ENCODE measurements at places on chromosomes 3 and 15.

- DNase-seq = no peak
Observed at GRCh38 chr15:88301311-88301710, 44.8 kb upstream of the NTRK3 start.

DNA sequence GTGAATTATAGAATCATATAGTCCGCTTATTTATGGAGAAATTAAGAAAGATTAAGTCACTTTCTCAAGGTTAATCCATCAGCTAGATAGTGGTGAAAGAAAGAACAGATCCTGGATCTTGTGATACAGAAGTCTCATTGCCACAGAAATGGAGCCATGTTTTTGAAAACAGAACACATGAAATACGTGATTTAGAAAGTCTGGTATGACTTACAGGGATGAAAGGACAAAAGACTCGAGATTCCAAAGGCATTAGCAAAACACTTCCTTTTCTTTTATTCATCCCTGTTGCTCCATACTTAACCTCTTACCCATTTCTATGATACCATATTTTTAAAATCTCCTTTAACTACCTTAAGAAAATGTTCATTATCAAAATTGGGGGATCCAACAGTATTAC lies 40.0 kb upstream of the TEX9 start:
- DNase-seq = no peak

GRCh38 chr3:61250784-61251173 lies 473 bp downstream of the FHIT start:
- no peak for DNase-seq

GRCh38 chr15:28961391-28961790 lies 75.6 kb downstream of the APBA2 start:
- DNase-seq = no peak

DNA sequence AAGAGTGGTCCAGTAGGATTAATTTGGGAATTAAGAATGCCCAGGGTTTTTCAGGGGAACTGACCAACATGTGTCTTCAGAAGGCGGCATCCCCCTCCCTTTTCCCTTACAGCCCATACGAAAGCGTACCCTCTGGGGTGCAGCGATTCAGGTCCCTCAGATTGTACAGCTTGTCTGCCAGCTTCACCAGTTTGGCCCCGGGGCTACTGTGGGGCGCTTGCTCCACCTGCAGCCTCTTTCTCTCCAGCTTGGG lies 848 bp downstream of the HDDC3 start:
- no peak for DNase-seq

- no peak for DNase-seq
Observed at GRCh38 chr3:177237206-177237605, 39.9 kb upstream of the TBL1XR1 start.

DNA sequence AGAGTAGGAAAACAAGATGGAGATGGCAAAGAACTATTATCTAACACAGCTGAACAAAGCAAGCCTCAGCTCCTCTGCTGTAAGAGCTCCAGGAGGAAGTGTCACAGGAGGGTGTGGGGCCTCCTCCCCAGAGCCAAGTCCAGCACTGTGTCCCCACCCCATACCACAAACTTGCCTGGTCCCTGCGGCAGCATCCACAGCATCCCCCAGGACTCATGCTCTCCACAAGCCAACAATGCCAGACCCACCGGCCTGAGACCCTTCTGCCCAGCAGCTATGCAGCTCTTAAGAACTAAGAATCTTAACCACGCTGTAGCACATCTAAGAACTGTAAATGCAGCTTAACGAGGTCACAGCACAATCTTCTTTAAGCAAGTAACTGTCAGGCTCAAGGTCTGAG lies 9.1 kb downstream of the RBM15B start:
- DNase-seq = no peak

DNA sequence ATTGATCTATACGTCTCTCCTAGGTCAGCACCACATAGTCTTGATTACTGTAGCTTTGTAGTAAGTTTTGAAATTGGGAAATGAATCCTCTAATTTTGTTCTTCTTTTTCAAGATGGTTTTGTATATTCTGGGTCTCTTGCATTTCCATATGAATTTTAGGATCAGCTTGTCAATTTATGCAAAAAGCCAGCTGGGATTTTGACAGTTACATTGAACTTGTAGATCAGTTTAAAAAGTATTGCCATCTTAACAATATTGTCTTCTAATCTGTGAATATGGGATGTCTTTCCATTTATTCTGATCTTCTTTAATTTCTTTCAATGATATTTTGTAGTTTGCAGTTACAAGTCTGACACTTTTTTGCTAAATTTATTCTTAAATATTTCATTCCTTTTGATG lies 5.6 kb upstream of the PRR23E start:
- DNase-seq = no peak

DNA sequence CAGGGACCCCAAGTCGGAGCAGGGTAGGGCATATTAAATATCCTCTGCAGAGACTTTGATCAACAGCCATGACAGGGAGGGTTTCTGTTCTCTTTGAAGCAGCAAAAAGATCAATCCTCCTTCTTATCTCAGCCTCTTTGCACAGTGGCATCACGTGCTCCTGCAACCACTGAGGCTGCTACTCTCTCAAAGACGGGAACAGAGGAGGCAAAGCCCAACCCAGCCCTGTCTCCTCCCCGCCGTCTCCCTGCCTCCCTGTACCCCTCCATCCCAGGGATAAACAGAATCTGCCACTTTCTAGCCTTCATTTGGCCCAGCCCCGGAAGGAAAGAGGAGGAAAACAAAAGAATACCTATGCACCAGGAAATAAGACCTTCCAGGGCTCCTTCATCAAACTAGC lies 7.5 kb upstream of the TBC1D21 start:
- no peak for DNase-seq

DNA sequence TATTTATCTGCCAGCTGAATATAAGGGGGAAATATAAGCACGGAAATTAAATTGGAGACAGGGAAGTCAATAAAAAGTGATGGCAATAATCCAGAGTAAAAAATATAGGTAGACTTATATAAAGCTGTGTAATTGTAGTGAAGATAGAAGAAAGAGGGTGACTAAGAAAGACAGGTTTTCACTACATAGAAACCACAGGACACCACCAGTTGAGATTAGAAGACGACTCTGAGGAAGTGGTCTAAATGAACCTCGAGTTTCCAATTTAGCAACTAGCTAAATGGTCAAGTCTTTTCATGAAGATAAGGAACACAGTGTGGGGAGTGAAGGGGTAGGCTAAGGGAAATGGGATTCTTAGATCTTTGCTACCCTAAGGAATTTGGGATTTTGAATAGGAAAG lies 188.8 kb upstream of the ARL6 start:
- DNase-seq = no peak

- DNase-seq = no peak
Observed at GRCh38 chr3:13788522-13789424, 91.1 kb downstream of the WNT7A start.

DNA sequence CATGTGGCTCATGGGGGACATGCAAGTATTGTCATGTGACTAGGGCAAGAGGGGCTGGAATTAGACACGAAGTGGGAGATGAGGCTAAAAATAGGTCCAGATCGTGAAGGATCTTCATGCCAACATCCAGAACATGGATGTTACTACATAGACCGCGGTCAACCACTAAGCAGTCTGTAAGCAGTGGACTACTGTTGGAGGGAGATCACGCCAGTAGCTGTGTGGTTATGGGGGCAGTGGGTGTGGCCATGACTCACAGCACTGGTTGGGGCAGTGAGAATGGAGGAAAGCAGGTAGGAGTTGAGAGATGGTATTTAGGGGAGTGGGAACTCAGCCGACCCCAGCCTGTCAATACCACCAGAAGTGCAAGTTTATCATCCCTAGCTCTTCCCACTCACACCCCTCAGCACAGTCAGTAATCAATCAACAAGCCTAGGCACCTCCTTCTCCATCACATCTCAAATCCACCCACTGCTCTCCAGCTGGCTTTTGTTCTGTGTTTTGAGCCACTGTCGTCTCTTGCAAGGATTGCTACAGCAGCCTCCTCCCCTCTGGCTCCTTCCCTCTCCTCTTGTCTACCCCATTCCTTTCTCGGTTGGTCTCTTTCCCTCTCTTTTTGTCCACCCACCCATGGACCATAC lies 107.2 kb upstream of the ABHD17C start:
- no peak for DNase-seq

- no peak for DNase-seq
Observed at GRCh38 chr3:189516039-189516438, 115.2 kb upstream of the TP63 start.

DNA sequence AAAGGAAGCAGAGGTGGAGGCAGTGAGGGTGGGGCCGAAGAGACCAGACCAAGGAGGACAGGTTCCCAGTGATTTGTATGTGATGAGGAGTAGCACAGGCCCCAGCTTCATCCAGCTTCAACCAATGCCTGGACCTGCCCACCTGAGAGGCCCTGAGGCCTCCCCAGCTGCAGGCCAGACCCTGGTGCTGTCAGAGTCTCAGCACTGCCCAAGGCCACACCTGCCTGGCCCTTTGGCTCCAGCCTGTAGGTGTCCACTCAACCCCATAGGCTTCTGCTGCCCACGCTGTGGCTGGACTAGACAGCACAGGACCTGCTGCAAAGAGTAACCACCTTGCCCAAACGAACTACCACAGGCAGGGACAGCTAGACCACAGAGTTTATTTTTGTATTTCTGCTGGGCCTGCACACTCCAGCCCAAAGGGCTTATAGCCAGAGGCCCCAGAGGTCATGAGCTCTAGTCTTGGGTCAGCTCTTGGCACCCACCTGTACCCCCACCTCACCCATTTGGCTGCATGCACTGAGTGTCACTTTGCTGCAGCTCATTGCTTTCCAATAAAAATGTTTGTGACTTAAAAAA lies 81.9 kb upstream of the CDV3 start:
- DNase-seq = no peak

- no peak for DNase-seq
Observed at GRCh38 chr3:66534304-66534845, 33.6 kb upstream of the LRIG1 start.

- DNase-seq = no peak
Observed at GRCh38 chr3:185065059-185065458, 87.8 kb downstream of the C3orf70 start.

DNA sequence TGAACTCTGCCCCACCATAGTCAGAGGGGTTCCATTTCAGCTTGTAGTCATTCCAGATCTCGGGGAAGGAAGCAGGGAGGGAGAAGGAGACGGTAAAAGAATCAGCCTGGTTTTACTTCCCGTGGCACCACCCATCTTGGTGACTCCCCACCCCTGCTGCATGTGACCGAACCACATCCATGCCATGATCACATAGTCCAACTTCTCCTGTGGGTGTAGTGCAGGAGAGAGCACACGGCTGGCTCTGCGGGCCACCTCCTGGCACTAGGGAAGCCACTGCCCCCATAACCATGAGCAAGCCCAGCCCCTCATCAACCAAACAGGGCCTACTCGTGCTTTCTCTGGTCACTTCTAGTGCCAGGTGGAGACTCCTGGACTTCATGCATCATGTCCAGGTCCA lies 3.7 kb downstream of the CHRNA3 start:
- no peak for DNase-seq

DNA sequence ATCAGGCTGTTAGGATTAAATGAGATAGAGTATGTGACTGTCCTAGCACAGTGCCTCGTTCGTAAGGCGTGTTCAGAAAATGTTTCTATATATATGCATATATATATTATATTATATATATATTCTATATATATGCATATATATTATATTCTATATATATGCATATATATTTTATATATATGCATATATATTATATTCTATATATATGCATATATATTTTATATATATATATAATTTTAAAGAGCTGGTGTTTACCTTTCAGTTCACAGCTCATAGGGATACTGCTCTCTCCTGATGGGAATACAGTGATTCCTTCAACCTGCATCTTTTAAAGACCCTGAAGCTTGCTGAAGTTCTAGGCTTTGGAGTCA lies 702 bp downstream of the NDUFB4 start:
- no peak for DNase-seq

DNA sequence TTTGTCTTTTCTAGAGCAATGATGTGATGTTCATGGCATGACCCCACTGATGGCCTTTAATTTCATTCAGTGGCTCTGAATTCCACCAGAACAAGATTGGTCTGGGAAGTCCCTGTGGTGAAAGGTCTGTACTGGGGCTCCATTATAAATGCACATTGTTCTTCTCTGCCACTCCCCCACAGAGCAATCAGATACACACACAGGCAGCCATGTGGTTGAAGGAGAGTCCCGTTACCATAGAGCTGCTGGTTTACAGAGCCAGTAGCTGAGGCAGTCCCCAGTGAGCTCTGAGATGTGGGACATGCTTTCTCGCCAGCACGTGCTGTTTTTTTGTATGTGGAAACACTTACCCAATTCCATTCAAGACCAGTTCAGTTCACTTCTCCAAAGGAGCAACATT lies 172.7 kb upstream of the TRIM42 start:
- DNase-seq = no peak

- DNase-seq = no peak
Observed at GRCh38 chr15:93414576-93415231, 325.7 kb upstream of the RGMA start.

- DNase-seq = no peak
Observed at GRCh38 chr3:80233576-80233975, 465.8 kb upstream of the ROBO1 start.

- no peak for DNase-seq
Observed at GRCh38 chr15:81780966-81781365, 264.9 kb downstream of the MEX3B start.

GRCh38 chr15:65812467-65812866 lies 20.4 kb upstream of the DENND4A start:
- DNase-seq = no peak

DNA sequence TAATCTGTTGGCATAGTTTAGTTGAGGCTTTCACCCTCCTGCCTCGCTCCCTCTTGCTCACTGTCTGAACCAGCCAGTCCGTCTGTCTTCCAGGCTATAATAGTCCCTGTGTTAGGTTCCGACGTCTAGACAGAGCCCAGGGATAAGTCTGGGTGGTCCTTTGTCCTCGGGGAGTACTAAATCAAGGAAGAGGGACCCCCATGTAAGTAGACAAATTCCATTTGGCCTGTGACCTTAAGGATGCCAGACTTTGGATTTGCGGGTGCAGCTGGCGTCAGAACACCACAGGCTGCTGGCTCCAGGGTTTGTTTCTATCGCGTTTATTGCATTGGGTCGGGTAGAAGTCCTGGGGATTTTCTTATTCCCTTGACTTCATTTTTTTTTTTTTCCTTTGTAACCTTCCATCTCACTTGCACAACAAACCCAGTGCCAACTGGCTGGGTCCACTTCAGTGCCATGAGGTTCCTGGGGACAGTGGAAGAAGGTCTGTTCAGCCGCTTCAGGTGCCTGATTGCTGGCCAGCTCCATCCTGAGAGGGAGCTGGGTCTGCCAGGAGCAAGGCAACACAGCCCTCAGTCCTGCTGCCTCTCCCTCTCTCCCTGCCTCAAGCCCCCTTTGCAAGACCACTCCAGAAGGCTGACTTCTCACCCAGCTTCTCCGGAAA lies 95.4 kb upstream of the KLHL25 start:
- no peak for DNase-seq

GRCh38 chr3:81622395-81622794 lies 139.1 kb downstream of the GBE1 start:
- DNase-seq = no peak

DNA sequence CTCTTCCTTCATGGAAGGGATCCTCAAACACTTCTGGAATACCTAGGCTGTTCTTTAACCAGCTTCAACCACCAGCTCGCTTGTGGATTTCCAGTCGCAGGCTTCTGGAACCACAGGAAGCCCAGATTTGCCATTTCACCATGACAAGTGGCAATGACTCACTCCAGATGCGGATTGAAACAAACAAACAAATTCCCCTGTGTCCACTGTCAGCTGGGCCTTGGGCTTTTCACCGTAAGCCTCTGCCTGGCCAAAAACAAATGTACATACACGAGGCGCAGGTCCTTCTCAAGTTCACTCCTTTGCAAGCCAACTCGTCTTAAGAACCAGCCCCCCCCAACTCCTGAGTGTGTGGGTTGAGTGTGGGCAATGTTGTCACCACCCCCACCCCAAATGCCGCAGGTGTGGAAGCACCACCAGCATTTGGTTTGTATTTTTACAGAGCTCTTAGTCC lies 8.8 kb downstream of the BCL6 start:
- DNase-seq = peak; percentile 17

- DNase-seq = no peak
Observed at GRCh38 chr15:93017526-93017925, 71.5 kb downstream of the RGMA start.

Measured in endothelial cell of umbilical vein (primary cell).